Activated CD4-positive, CD25-positive, alpha-beta regulatory T cell treated with anti-CD3 and anti-CD28 coated beads, Interleukin-2, amount 50 U/mL, for 24 hours (primary cell): ENCODE measurements at places on chromosomes 4 and X.
A peak's percentile ranks its signal among the peaks of the same experiment; 100 is the strongest.

DNA sequence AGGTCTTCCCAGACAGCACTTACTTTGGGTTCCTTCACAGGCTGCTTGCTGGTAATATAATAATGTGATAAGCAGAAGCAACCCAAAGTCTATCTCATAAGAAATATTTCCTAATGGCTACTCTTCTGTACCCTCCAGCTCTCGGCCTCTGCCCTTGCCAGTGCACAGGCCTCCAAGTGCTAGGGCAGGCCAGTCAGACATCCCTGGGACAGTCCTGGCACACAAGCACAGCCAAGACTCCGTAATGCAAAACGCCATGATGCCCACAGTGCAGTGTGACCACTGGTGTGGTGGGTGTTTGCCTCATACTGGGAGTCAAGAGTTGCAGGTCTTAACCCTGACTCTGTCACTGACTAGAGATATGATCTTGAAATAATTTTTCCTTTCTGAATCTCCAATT is 35.1 kb downstream of the RNF150 start:
- no peak for ATAC-seq

DNA sequence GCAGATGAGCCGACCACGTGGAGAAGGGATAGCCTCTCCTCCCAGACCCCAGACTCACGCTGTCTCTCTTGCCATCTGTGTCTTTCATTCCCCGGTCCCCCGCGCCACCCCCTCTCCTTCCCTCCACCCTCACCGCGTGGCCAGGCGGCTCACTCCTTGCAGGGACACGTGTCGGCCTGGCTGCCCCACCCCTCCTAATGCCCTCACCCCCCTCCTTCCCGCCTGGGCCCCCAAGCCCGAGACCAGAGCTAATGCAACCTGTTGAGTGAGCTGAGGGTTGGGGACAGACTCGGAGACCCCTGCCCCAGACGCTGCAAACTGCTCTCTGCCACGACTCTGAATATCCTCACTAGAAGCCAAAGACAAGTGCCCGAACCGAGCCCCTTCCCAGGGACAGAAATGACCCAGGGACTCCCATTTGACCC is 1.8 kb downstream of the SLC38A5 start:
- peak; percentile 77 for ATAC-seq

GRCh38 chrX:20437683-20438082 is 171.0 kb upstream of the RPS6KA3 start:
- ATAC-seq = peak; percentile 24

GRCh38 chr4:153120235-153120634 is 84.0 kb upstream of the TRIM2 start:
- ATAC-seq = no peak

- ATAC-seq = no peak
Measured at GRCh38 chr4:73853246-73853704, at the start of gene PF4V1. Gene PF4V1 (plus strand): TSS chr4:73853296. CDS start chr4:73853363, 67 bp downstream.

DNA sequence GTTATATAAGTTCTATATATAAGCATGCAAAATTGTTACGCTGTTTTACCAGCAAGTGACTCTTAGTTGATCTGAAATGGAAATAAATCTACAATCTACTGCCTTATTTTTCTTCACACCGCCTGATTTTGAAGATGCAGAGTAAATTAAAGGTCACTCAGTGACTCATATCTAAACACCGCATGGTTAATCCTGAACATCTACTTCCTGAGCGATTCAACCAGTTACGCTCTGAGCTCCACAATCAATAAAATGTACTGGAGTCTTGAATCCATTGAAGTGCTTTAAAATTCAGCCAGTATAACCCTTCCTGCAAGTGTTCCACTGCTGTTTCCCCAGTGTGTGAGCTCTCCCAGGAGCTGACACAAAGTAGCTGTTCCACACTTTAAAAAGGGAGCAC is 192.8 kb downstream of the SLC7A11 start:
- no peak for ATAC-seq

- no peak for ATAC-seq
Measured at GRCh38 chr4:39043058-39043860, 11.1 kb upstream of the TMEM156 start.

DNA sequence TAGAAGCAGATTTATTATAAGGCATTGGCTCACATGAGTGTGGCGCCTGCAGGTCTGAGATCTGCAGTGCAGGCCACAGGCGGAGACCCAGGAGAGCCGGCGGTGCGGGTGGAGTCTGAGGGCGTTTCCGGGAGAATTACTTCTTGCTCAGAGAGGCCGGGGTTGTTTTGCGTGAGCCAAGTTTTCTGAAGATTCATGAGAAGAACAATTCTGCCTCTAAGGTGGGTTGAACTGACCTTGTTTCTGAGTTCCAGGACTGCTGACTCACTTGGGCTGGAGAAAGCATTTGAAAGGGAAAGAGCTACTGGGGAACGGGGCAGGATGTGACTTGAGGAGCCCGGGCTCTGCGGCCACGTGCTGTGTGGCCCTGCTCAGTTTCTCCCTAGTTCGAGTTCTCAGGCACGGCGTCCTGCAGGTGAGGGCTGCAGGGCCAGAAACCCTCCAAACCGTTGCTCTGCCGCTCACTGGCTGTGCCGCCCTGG is 36.7 kb upstream of the SORCS2 start:
- ATAC-seq = no peak
